ENCODE measurements at places on chromosomes 2 and 18.
A peak's percentile ranks its signal among the peaks of the same experiment; 100 is the strongest.

- DNase-seq: no peak
Measured at GRCh38 chr2:164910101-164910899, 45.0 kb downstream of the SLC38A11 start.

DNA sequence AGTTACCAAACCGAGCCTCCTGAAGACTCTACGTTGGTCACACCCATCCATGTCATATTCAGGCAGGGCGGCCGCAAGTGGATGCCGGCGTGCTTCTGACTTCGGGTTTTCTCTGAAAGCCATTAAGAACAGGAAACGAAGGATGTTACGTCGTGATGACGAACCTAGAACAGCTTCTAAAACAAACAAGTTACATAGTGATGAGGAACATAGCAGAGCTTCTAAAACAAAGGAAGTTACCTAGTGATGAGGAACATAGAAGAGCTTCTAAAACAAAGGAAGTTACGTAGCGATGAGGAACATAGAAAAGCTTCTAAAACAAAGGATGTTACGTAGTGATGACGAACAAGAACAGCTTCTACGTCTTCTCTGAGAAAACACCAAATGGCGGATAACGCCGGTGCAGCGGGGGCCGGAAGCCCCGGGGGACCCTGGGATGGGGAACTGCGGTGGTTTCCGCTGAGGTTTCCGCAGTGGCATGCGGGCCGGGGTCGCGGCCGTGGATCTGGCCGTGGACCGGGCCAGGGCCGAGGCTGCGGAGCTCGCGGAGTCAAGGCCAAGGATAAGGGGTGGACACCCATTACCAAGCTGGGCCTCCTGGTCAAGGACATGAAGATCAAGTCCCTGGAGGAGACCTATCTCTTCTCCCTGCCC is 141.1 kb downstream of the SOCS6 start:
- DNase-seq: no peak

DNA sequence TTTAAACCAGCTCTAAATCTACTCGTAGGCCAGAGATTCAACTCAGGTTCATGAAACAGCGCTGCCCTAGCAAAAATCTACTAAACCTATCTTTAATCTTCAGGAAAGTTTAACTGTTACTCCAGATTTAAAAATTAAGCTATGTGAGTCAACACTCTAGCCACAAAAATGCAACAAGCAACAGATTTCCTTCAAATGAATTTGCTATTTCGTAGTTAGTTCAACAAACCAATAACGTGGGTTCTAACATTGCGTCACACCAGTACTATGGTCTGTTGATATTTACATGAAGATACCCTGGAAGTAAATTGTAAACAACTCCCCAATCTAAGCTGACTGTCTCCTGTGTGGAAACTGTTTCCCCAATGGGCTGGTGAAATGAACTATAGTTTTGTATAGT is 71.2 kb downstream of the FIGN start:
- no peak for DNase-seq

- no peak for DNase-seq
Measured at GRCh38 chr18:34802959-34803358, 92.9 kb downstream of the DTNA start.

- peak; percentile 24 for DNase-seq
Measured at GRCh38 chr2:207188626-207189419, 23.1 kb upstream of the KLF7 start.

- no peak for DNase-seq
Measured at GRCh38 chr18:9779630-9780029, 71.5 kb downstream of the RAB31 start.

DNA sequence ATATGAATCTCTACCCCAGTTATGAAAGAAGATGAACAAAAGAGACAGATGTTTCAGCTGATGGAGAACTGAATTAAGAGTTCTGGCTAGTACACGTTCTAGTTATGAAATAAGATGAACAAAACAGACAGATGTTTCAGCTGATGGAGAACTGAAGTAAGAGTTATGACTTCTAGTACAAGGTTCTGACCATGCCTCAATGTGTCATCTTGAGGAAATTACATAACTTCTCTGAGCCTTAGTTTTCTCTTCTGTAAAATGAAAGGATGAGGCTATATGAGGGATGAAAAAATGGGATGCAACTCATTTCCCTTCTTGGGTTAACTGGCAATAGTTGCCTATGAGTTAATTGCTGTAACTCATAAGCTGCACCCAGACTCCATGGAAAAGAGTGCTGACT is 92.9 kb upstream of the WDR75 start:
- DNase-seq: no peak

All from NCI-H345 (cell line).